ENCODE measurements at places on chromosomes 4 and X.

DNA sequence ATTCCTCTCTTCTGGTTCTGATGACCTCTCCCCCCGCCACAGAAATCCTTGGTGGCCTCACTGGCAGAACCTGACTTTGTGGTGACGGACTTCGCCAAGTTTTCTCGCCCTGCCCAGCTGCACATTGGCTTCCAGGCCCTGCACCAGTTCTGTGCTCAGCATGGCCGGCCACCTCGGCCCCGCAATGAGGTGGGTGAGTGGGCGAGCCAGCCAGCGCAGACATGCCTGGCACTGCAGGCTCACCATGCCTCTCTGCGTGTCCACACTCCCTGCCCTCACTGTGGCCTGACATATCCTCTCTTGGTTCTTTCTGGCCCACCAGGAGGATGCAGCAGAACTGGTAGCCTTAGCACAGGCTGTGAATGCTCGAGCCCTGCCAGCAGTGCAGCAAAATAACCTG lies 8.7 kb downstream of the UBA1 start:
- DNase-seq = no peak

DNA sequence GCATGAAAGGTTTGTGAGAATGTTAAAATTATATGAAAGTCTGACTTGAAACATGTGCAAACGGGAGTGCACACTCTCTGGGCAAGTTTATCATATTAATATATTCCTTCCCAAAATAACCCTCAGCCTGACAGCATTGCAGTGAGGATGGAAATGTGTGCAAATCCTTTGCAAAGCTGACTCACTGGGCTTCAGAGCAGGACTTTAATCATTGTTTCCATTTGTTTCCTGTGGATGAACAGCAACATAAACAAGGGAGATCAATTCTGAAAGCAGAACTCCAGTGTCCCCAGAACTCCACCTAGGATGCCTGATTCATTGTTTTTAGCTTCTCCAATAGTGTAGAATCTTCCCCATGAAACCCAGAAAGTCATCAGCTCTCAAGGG lies 32.9 kb downstream of the SLC2A9 start:
- no peak for DNase-seq

DNA sequence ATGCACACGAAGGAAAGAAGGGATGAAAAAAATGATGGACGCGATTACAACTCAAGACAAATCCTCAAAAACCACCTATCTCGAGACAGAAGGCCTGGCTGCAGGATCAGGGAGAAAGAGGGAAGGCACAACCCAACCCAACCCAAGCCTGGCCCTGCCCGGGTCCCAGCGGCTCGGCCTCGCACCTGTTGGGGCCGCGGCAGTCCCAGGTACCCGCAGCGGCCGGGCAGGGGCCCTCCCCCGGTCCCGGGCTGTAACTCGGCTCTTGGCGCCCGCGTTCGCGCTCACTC lies 464 bp downstream of the RASGEF1B start:
- no peak for DNase-seq

DNA sequence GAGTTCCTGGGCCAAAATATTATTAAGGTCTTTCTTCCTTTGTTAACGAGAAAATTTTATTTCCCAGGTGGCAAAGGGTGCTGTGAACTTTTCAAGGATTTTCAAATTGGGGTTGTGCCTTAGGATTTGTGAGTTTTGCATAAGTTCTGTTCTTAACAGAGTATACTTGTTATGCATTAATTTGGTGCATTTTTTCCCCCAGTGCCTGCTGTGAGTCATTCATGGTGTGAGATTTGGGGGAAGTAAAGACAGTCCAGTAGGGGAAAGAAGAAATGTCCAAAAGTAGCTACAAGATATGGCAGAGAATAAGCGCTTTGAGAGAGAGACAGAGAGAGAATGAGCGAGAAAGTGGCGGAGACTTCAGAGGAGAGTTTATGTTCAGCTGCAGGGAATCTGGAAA lies 239.2 kb downstream of the ARHGAP10 start:
- DNase-seq = peak; percentile 15

DNA sequence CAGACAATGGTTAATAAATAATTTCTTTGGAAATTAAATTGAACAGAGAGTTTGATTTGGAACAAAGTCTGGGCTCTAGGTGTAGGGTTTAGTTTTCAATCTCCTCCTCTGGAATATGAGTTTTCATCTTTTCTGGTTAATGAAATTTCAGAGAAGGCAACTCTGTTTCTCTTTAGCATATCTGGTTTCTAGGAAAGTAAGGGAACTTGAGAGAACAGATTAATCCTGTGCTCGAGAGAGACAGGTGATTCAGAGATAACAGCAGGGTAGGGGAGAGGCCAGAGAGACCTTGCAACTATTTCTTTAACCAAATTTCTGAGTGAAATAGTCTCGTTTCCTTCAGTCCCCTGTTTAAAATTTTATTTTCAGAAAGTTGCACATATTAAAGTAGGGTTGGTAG lies 275.4 kb downstream of the GALNTL6 start:
- DNase-seq = no peak

DNA sequence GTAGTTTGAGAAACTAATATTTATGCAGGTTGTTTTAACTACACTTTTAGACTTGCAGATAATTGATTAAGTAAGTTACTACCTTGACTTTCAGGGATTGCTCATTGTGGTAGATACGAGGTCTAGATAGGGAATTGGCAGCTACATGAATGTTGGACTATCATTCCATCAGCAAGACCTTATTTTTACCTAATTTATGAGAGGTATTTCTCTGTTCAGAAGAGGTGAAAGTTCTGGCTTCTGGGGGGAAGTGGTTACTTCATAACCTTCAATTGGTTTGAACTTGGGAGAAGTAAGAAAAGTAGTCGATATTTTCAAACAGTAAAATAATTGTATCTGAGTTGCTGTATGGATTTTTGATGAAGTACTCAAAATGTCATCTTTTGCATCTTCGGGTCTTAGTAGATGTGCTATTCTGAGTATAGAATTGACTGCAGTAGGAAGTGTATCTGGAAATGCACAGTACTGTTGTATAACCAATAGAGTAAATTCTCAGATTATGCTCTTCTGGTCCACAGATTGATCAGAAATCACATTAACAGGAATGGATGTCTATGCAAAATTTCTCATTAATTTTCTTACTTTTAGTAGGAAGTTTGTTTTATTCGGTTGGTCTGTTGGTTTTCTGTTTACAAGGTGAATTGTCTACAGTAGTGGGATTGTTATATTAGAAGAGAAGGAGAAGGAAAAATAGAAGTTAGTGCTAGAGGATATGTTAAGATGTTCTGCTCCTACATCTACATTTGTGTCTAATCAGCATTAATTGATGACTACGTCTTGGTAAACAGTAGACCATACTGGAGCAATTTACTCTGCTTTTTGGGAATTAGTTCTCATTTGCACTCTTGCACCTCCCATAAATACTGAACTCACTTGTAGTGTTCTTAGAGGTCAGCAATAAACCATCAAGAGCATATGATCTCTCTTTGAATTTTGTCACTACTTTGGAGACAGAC lies 3.0 kb downstream of the NFKB1 start:
- DNase-seq = no peak

DNA sequence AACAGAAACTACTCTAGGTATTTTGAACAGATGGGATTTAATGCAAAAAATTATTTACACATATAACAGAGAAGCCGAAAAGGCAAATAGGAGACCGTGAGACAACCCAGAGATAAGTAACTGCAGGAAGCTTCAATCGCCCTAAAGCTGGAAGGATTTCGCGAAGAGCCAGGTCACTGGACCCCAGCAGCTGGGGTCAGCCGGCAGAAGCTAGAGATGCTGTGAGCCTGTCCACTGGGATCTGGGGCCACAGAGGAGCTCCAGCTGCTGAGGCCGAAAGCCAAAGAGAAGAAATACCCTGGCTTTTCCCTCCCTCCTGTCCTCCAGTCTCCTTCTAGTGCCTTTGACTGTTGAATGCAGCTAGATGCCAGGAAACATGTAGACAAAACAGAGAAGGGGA lies 192.8 kb upstream of the BCOR start:
- no peak for DNase-seq

DNA sequence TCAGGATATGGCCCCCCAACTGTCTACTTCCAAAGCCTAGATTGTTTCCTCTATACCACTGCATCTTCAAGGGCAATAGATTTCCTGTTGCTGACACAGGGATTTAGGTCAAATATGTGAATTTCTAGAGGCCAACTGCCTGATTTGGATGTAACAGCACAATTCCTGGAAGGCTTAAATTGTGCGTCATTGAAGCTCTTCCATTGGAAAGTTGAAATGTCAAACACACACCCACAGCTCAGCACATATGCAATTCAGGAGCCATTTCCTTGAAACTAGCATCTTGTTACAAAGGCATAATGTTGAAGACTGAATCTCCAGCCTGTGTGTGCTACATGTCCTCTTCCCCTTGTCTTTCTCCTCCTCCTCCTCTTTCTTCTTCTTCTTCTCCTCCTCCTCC lies 158.6 kb downstream of the STK32B start:
- no peak for DNase-seq

GRCh38 chrX:70422851-70423341 lies at the start of gene GDPD2:
Gene GDPD2, plus strand, starts transcription at chrX:70423314. Its CDS starts 1,671 bp downstream, at chrX:70424985.
- peak; percentile 23 for DNase-seq

- no peak for DNase-seq
Measured at GRCh38 chr4:178480105-178480504, 1037.9 kb upstream of the AGA start.

DNA sequence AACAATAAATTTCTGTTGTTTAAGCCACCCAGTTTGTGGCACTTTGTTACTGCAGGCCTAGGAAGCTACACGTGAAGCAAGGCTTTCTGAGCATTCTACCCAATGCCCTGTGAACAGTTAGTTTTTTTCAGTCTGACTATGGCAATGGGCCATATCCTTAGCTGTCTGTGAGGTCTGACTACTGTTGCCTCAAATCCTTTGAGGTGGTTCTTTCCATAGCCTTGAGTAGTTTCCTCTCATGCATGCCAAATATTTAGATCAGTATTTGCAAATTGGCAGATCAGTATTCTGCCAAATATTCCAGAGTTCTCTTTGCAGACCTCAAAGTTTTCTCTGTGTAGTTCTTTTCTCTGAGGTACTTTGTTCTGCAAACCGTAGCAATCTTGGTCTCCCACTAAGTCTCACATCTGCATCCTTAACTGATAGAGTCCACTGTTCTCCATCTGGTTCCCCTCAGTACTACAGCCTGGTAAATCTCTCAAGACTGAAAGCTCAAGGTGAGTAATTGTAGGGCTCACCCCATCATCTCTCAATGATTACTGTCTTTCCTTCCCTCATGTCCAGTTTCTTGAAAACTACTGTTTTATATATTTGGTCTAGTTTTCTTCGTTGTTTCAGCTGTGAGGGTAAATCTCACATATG lies 984.9 kb upstream of the INTU start:
- DNase-seq = peak; percentile 23

DNA sequence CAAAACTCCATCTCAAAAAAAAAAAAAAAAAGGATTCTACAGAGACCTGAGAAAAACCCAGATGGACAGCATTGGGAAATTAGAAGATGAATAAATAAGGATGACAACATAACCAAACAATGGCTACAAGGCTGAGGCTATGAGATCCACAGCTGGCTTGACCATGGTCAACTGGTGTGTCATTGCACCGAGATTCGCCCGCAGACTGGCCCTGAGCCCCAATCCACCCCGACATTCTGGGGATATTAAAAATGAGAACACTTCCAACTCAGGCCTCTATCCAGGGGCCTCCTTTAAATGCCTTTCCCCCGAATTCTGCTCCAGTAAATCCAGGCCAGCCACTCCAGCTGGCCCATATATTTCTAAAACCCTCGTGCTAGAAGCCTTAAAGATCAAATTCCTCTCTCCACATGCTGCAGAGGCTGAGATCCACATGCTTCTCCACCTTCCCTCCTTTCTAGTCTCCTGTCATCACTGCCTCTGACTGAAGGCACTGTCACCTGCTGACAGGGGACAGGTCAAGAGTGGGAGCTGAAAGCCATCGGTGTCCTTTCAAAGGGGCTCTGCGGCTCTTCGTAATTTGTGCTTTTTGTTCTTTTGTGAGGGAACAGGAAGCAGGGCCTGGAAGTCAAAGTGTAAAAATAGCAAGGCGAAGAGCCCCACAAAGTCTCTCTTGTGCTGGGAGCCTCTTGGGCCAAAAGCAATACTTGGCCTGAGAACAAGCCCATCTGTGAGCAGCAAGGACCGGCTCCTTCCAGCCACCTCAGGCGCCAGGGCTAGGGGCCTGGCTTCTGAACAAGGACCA lies 203.7 kb downstream of the NSUN7 start:
- DNase-seq = no peak

- peak; percentile 94 for DNase-seq
Measured at GRCh38 chr4:159227984-159228383, 125.1 kb downstream of the RAPGEF2 start.

- DNase-seq = peak; percentile 91
Measured at GRCh38 chr4:7328913-7329638, 105.7 kb downstream of the PSAPL1 start.
